A549 treated with Hydrocortisone at 1 μM for 4 hours (cell line): ENCODE measurements at places on chromosomes 7 and 10. TPM values are rescaled to one million over a fixed set of nuclear protein-coding genes. Genes with fewer than 3 reads are reported as not detected.

SVOPL gene
- not detected in 5 replicates for total RNA-seq

ANTXRL gene
- 0.14 to 0.82 TPM (median 0.30 TPM) in 5 replicates for total RNA-seq

SPAM1 gene
- total RNA-seq: not detected in 5 replicates

CPEB3 gene
- total RNA-seq: 0.26 to 0.40 TPM (median 0.33 TPM) in 5 replicates

MRC1 gene
- 0.02 to 0.03 TPM (median 0.03 TPM) in 4 of 5 replicates, not detected in the other for total RNA-seq
